ENCODE measurements at places on chromosomes 12 and 14.
A peak's percentile ranks its signal among the peaks of the same experiment; 100 is the strongest.

GRCh38 chr14:67573228-67574010 is 26.6 kb downstream of the PIGH start:
- DNase-seq = no peak

GRCh38 chr12:56749359-56749758 is 2.8 kb downstream of the PRIM1 start:
- DNase-seq = no peak

DNA sequence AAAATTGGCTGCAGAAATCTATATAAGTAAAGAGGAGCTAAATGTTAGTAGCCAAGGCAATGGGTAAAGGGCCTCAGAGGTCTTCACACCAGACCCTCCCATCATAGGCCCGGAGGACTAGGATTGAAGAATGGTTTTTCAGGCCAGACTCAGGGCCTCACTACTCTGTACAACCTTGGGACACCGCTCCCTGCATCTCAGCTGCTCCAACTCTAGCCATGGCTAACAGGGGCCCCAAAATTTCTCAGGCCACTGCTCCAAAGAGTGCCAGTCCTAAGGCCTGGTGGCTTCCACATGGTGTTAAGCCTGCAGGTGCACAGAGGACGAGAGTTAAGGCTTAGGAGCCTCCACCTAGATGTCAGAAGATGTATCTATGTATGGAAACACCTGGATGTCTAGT is 155.5 kb upstream of the MGAT4C start:
- DNase-seq = no peak

DNA sequence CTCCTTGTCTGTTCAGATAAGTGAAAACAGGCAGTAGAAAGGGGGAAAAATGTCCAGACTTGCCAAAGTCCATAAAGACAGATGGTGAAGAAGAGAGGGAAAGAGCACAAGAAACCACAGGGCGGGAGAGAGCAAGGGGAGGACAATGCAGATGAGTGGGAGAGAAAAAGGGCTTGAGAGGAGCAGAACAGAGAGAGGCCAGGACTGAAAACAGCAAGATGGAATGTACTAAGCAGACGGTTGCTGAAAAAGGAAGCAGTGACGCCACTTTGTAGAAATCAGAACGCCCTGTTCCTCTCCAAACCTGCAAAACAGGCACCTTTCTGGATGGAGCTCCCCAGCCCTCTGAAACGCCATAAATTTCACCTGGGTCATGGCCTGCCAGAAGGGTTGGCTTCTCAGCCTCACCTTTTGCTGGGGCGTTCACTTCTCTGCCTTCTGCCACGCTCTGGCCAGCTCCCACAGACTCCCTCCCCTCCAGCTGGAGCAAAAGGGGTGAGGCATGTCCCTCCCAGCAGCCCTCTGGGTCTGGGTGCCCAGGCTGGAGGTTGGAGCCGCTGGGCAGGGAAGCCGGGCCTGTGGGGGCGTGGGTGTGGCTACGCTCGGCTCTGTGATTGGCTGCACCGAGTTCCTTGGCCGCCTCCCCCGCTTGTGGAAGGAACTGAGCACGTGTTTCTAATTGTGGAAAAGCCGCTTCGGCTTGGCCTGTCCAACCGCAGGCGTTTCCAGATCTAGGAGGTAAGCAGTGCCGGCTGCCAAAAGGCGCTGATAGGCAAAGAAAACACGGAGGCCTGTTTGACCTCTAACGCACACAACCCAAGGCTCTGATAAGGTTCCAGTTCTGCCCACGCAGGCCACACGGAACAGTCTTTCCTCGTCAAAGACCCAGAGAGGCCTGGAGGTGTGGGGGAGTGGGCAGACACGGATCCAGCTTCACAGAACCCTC is 29.3 kb downstream of the SLC7A8 start:
- DNase-seq = no peak

DNA sequence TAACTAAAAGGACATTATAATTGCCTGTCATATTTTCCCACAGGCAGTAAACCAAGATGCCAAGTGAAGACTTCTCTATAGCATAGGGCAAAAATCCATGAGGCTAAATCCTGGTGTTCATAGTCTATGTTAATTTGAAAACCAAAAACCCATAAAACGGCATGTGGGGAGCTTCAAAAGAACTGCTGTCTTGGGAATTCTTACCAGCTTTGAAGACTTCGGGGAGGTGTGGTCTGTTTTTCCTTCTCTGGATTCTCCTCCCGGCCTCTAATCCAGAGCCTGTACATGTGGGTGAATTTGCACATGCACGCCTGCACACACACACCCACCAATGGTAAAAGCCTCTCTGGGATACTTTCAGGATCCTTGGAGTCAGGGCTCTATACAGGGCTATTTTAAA is 61.9 kb upstream of the IFNG-AS1 start:
- no peak for DNase-seq

GRCh38 chr14:71758229-71758951 is 173.8 kb upstream of the RGS6 start:
- DNase-seq = no peak

GRCh38 chr12:6078398-6079096 is 45.9 kb downstream of the VWF start:
- no peak for DNase-seq

- DNase-seq = no peak
Measured at GRCh38 chr12:41121374-41121773, 66.7 kb upstream of the PDZRN4 start.

GRCh38 chr12:133010657-133011297 is 24.6 kb downstream of the ZNF26 start:
- no peak for DNase-seq

DNA sequence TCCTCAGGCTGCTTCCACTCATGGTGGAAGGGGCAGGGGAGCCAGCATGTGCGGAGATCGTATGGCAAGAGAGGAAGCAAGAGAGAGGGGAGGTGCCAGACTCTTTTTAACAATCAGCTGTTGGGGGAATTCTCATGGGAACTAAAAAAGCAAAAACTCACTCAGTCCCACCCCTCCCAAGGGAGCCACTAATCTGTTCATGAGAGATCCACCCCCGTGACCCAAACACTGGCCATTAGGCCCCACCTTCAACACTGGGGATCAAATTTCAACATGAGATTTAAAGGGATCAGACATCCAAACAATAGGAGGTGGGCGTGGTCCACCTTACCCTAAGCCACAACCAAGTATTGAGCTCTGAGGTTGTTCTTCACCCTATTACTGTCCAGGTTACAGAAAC is 375.1 kb downstream of the GRIN2B start:
- DNase-seq = no peak

- no peak for DNase-seq
Measured at GRCh38 chr14:56896922-56897321, 86.6 kb upstream of the OTX2 start.

- no peak for DNase-seq
Measured at GRCh38 chr14:75426332-75427125, 1.3 kb upstream of the JDP2 start.

- peak; percentile 45 for DNase-seq
Measured at GRCh38 chr14:32073537-32074189, 3.4 kb upstream of the ARHGAP5 start.

- DNase-seq = no peak
Measured at GRCh38 chr14:64421166-64421565, 33.0 kb downstream of the MTHFD1 start.

DNA sequence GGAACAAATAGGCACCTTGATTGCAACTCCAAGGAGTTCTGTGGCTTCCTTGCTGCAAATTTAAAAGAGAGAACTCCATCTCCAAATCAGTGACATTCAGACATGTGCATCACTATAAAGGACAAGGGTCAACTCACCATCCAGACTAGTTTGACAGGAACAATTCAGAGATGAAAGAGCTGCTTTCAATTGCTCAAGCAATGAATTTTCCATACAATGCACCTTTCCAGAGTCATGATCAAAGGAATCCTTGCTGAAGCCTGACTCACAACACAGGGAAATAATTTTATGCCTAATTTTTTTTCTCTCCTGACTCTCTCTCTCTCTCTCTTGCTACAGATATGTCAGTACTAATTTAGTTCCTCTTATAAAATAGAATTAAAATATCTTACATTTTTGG is 380.5 kb upstream of the GARIN6 start:
- DNase-seq = no peak

- no peak for DNase-seq
Measured at GRCh38 chr14:54355698-54356097, 41.1 kb upstream of the CDKN3 start.

GRCh38 chr12:65867394-65867793 is 43.1 kb downstream of the HMGA2 start:
- no peak for DNase-seq

GRCh38 chr14:71021347-71022011 is 114.2 kb downstream of the PCNX1 start:
- DNase-seq = no peak

- no peak for DNase-seq
Measured at GRCh38 chr14:92617581-92617980, 104.0 kb downstream of the RIN3 start.

GRCh38 chr14:93977790-93978581 is 1.6 kb upstream of the ASB2 start:
- DNase-seq = peak; percentile 76

DNA sequence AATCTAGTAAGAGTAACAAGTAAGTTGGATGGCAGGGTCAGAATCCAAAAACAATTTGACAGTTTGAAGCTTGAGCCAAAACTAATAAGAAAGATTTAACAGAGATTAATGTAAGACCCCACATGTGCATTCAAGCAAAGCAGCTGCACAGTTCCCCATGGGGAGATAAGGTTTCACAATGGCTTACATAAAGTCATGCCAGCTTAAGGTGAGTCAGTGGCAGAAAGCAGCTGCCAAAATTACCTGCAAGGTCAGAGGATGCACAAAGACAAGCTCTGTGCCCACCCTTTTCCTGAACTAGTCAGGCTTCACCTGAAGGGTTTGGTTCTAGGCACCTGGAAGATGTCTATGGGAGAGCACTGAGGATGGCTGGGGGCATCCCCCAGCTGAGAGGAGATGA is 36.6 kb upstream of the KRT77 start:
- no peak for DNase-seq

DNA sequence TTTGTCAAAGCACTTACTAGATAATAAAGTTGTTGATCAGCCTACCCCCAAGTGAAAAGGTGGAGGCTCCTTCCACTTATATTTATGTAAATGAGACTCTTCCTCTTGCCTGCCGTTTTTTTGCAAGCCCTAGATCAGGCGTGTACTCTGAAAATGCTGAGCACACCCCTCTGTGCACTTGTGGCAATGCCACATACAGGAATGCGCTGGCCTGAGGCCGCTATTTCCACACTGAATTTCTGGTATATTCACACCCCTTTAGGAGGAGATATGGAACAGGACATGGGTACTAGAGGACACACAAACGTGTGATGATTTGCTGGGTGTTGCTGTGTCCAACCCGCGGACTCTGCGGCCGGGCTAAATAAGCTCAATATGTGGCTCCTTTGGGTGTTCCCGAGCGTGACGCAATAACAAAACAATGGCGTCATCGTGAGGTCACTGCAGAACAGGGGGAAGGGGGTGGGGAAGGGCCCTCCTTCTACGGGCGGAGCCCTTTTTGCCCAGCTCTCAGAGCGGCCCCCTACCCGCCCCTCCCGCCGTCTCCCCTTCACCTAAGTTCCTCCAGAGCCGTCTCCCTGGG is 554 bp upstream of the TSPAN31 start:
- peak; percentile 87 for DNase-seq

GRCh38 chr14:74566174-74567141 is 45.6 kb downstream of the LTBP2 start:
- no peak for DNase-seq

DNA sequence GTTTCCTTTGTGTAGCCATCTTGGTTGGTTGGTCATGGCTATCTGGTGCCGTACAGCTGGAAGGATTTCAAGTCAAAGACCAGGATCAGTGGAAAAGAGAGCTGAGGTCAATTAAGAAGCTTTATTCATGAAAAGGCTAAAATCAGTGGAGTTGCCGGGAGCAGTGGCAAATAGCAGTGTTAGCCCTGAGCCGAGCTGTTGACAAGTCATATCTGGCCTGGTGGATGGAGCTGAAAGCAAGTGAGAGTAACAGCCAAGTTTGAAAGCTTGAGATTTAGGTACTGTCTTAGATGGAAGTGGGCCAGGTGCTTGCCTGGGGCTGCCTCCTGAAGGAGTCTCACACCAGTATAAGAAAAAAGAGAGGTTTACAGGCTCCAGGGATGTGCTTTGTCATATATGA is 9.0 kb downstream of the BATF start:
- no peak for DNase-seq

DNA sequence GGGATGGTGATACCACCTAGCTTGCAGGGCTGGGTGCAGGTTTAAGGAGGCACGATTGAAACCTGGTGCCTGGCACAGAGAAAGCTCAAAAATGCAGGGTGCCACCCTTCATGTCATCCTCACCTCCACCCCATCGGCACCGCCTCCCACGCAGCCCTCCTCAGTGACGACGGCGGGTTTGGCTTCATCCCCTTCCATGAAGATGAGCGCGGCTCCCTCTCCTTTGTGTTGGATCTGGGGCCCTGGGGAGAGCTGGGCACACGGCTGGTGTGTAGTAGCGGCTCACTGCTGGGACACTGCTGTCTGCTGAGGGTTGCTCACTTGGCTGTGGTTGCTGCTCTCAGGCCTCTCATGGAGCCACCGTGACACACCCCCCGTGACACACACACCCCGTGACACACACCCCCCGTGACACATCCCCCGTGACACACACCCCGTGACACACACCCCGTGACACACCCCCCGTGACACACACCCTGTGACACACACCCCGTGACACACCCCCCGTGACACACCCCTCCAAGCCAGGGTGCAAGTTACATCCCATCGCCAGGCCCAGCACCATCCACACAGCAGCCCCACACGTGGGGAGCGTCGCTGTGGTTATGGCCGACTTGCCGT is 42.9 kb upstream of the FZD10 start:
- DNase-seq = no peak
